Fibroblast of skin of left quadriceps (primary cell): ENCODE measurements at places on chromosomes 5 and 9.

- DNase-seq, result no peak
These were observed 2.8 kb downstream of the MYO10 start for GRCh38 chr5:16933337-16933736.

DNA sequence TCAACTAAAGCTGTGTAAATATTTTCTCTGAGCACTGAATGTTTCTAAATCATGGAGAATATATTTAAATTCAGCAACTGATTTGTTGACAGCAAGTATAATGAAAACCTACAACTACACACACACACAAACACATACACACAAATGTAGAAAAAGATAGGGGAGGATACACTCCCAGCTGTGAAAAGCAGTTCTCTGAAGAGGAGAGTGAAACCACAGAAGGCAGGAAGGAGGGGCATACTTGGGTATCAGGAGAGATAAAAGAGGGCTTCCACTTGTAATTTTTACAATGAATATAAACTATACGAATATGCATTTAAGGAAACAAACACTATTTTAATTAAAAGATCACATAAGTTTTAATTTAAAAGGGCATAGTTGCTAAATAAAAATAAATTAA lies 227.8 kb upstream of the SLC24A2 start:
- DNase-seq, result no peak

- no peak for DNase-seq
These were observed 123.9 kb downstream of the FBXL17 start for GRCh38 chr5:108257996-108258395.

- DNase-seq, result no peak
These were observed 541.1 kb downstream of the DNAH5 start for GRCh38 chr5:13403351-13403750.

GRCh38 chr5:8491254-8491653 lies 622.3 kb downstream of the MTRR start:
- DNase-seq, result peak; percentile 7

GRCh38 chr5:149638136-149638535 lies 56.8 kb downstream of the ARHGEF37 start:
- no peak for DNase-seq

DNA sequence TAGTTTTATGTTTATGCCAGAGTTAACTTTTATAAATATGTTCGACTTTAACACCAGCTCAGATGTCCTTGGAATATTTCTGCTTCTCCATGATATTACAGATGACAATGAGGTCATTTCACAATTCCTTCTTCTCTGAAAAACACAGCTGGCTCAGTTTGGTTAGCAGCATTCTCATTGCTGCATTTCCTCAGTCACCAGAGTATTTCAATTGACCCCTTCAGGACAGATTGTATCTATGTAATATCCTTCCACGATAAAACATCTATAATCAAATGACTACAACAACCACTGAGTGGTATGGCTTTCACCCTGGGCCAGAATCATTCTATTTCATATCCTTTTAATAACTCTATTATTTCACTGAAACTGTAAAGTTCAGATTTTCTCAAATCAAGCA lies 148.7 kb downstream of the OXCT1 start:
- no peak for DNase-seq
